ENCODE measurements at places on chromosomes 6 and 20.
A peak's percentile ranks its signal among the peaks of the same experiment; 100 is the strongest.

- no peak overlapping the region for H3K4me3 ChIP-seq
- H3K27ac ChIP-seq, result no peak overlapping the region
- no peaks in the 10 kb centered on the region for H3K4me1 ChIP-seq
- H3K36me3 ChIP-seq, result no peaks in the 10 kb centered on the region
Observed at GRCh38 chr6:116543149-116543548, 2.3 kb downstream of the TRAPPC3L start.

DNA sequence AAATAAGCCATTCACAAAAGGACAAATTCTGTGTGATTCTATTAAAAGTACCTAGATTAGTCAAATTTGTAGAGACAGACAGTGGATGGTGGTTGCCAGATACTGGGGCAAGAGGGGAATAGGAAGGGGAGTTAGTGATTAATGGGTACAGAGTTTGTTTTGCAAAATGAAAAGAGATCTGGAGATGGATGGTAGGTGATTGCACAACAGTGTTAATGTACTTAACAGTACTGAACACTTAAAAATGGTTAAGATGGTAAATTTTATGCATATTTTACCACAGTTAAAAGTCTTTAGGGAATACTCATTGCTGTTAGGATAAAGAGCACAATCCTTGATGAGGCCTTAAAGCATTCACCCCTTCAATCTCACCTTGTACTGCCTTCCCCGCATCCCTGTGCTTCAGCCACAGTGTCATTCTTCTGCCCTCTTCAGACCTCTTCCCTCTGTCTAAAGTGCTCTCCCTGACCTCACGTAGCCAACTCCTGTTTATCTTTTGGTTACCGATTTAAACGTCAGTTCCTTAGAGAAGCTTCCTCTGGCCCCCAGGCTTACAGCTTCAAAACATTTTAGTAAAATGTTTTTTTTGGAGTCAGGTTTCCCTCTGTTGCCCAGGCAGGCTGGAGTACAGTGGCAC is 11.8 kb downstream of the PSMF1 start:
- H3K4me1 ChIP-seq, result no peaks in the 10 kb centered on the region
- peaks cover 77% of the 10 kb centered on the region for H3K36me3 ChIP-seq
- no peak overlapping the region for H3K4me3 ChIP-seq
- H3K27ac ChIP-seq, result no peak overlapping the region
- no peaks in the 10 kb centered on the region for H3K27me3 ChIP-seq

DNA sequence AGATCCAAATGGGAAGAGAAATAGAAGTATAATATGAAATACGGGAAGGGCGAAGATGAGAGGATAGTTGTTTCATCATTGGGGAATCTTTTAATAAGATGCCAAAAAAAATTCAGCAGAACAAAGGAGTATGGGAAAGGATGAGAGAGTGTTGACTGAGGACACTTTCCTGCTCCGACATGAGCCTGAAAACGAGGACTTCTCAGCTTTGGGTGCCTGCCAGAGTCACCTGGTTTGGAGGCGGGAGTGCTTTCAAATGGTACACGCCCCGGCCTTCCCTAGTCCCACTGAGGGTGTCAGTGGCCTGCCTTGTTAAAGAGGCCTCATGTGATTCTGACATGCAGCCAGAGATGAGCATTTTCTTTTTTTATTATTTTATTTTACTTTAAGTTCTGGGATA is 250.9 kb downstream of the ANKRD60 start:
- H3K27ac ChIP-seq, result no peak overlapping the region
- DNase-seq, result no peak
- no peak overlapping the region for H3K4me3 ChIP-seq

DNA sequence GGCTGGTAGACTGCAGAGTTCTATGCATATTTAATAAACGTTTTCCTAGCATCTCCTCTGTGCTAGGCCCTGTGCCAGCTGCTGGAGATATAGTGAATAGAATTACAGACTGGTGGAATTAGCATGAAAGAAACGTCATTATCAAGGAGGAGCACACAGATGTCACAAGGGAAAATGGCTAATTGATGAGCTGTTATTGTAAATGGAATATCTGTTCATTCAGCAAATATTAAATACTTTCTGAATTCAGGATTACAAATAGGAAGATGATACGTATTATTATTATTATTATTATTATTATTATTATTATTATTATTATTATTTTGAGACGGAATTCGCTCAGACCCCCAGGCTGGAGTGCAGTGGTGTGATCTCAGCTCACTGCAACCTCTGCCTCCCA is 1.2 kb downstream of the AAR2 start:
- no peak for DNase-seq
- peak overlapping the region; percentile 99 for H3K4me3 ChIP-seq
- no peaks in the 10 kb centered on the region for H3K27me3 ChIP-seq
- H3K4me1 ChIP-seq, result peaks cover 7% of the 10 kb centered on the region
- peaks cover 33% of the 10 kb centered on the region for H3K36me3 ChIP-seq
- H3K27ac ChIP-seq, result no peak overlapping the region

DNA sequence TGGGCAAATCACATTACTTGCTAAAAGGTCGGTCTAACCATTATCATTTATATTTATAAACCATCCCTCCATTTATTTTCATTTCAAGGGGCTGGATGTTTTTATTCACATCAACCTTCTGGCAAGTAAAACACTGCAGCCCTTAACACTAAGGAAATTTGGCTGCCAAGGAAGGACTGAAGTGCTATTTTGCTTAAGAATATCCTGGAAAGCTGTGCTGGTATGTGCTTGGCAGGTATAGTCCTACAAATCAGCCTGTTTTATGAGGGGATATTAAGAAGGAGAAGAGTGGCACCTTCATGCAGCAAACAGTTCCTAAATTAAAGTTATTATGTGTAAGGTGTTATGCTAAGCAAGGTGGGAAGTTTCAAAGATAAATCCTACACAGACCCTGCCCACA is 9.8 kb downstream of the PHACTR2 start:
- no peak overlapping the region for H3K27ac ChIP-seq
- peaks cover 6% of the 10 kb centered on the region for H3K4me1 ChIP-seq
- H3K27me3 ChIP-seq, result no peaks in the 10 kb centered on the region
- DNase-seq, result no peak

- no peaks in the 10 kb centered on the region for H3K27me3 ChIP-seq
- no peak overlapping the region for H3K27ac ChIP-seq
- DNase-seq, result no peak
- H3K36me3 ChIP-seq, result peaks cover 8% of the 10 kb centered on the region
- no peak overlapping the region for H3K4me3 ChIP-seq
- H3K4me1 ChIP-seq, result no peaks in the 10 kb centered on the region
Observed at GRCh38 chr6:57127763-57128162, 37.8 kb downstream of the ZNF451 start.

GRCh38 chr20:46013322-46013828 is 4.7 kb downstream of the MMP9 start:
- peak overlapping the region; percentile 66 for H3K4me3 ChIP-seq
- no peaks in the 10 kb centered on the region for H3K36me3 ChIP-seq
- H3K27me3 ChIP-seq, result peaks cover 7% of the 10 kb centered on the region
- H3K4me1 ChIP-seq, result no peaks in the 10 kb centered on the region
- no peak overlapping the region for H3K27ac ChIP-seq

DNA sequence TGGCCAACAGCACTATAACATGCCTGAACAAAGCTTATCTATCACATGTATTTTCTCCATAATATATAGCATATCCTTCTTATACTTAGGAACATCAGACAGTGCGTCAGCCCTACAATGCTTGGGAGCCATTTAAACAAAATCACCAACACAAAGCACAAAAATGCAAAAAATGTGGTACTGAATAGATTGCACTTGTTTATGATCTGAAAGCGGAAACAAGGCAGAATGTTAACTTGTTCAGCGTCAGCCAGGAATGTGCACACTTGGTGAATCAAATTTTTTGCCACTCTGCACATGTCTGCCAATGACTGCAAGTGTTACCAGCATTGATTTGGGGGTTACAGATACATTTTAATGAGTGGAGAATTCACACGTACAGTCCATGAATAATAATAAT is 14.8 kb downstream of the SLC35A1 start:
- no peak for DNase-seq
- no peak overlapping the region for H3K27ac ChIP-seq
- H3K4me1 ChIP-seq, result no peaks in the 10 kb centered on the region
- no peak overlapping the region for H3K4me3 ChIP-seq
- H3K36me3 ChIP-seq, result no peaks in the 10 kb centered on the region

- H3K36me3 ChIP-seq, result no peaks in the 10 kb centered on the region
- no peak overlapping the region for H3K4me3 ChIP-seq
- no peaks in the 10 kb centered on the region for H3K27me3 ChIP-seq
Observed at GRCh38 chr6:254016-254415, 38.3 kb upstream of the DUSP22 start.

DNA sequence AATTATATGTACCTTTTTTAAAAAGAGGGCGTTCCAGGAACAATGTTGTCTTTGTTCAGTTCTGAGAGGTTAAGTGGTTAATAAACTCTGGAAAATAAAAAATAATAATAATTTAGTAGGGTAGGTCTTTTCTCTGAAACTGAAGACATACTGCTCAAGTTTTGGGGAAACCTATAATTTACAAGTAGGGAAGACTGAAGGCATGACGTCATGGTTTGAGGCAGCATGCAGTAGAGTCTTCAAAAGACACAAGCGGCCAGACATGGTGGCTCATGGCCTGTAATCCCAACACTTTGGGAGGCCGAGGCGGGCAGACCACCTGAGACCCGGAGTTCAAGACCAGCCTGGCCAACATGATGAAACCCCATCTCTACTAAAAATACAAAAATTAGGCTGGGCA is 14.0 kb downstream of the STAU1 start:
- H3K4me1 ChIP-seq, result no peaks in the 10 kb centered on the region
- H3K27me3 ChIP-seq, result no peaks in the 10 kb centered on the region
- H3K4me3 ChIP-seq, result no peak overlapping the region
- no peak overlapping the region for H3K27ac ChIP-seq
- H3K36me3 ChIP-seq, result peaks cover 47% of the 10 kb centered on the region
- no peak for DNase-seq

DNA sequence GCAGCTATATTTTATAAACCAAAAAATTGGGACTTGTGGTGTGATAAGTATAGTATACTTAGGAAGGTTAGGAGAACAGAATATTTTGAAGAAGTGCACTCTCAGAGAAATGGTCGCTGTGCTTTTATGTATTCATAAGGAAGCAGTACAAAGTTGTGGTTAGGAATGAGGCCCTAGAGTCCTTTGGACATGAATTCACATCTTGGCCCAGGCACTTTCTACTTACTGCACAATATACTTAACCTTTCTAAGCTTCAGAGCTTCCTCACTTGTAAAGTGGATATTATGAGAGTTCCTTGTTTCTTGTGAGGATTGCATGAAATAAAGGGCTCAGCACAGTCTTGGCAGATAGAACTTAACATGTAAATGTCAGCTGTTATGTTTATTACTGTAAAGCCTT is 21.0 kb upstream of the SERINC3 start:
- H3K4me1 ChIP-seq, result no peaks in the 10 kb centered on the region
- no peak overlapping the region for H3K27ac ChIP-seq
- no peak for DNase-seq
- no peaks in the 10 kb centered on the region for H3K36me3 ChIP-seq
- no peaks in the 10 kb centered on the region for H3K27me3 ChIP-seq

DNA sequence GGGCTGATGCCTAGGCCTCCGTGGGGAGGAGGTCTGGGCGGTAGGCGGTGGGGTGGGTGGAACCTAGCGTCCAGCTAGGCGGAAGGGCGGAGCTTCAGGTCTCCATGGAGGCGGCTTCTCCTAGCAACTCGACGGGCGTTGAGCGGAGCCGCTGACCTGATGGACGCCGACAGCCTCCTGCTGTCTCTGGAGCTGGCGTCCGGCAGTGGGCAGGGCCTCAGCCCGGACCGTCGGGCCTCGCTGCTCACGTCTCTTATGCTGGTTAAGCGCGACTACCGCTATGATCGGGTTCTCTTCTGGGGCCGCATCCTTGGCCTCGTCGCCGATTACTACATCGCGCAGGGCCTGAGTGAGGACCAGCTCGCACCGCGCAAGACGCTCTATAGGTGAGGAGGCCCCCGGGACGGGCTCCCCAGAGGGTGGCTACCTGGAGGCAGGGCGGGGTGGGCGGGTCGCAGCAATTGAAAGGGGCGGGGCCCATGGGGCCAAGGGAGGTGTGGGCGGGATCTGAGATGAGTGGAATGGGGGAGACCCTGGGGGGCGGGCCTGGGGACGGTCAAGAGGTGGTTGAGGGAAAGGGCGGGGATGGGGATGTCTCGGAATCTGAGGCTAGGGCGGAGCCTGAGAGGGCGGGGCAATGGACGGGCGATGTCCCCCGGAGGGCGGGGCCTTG is at the start of gene RSPH9:
RSPH9 (plus strand) TSS at position 97 of the 673 bp plus-strand sequence; CDS start at position 160, 63 bp downstream.
- H3K4me3 ChIP-seq, result peak within 1 kb of the TSS; percentile 73
- H3K4me1 ChIP-seq, result peaks cover 5% of the 10 kb centered on the region
- H3K36me3 ChIP-seq, result peaks cover 27% of the 10 kb centered on the region
- peak; percentile 98 for DNase-seq
- no peaks in the 10 kb centered on the region for H3K27me3 ChIP-seq

GRCh38 chr20:36936341-36936740 is 15.2 kb downstream of the SAMHD1 start:
- DNase-seq, result no peak
- H3K4me1 ChIP-seq, result no peaks in the 10 kb centered on the region
- H3K27me3 ChIP-seq, result peaks cover 10% of the 10 kb centered on the region
- no peak overlapping the region for H3K4me3 ChIP-seq
- no peak overlapping the region for H3K27ac ChIP-seq

GRCh38 chr6:17904491-17905120 is 82.8 kb downstream of the KIF13A start:
- no peak for DNase-seq
- no peaks in the 10 kb centered on the region for H3K27me3 ChIP-seq
- no peak overlapping the region for H3K4me3 ChIP-seq
- H3K27ac ChIP-seq, result no peak overlapping the region
- no peaks in the 10 kb centered on the region for H3K36me3 ChIP-seq

DNA sequence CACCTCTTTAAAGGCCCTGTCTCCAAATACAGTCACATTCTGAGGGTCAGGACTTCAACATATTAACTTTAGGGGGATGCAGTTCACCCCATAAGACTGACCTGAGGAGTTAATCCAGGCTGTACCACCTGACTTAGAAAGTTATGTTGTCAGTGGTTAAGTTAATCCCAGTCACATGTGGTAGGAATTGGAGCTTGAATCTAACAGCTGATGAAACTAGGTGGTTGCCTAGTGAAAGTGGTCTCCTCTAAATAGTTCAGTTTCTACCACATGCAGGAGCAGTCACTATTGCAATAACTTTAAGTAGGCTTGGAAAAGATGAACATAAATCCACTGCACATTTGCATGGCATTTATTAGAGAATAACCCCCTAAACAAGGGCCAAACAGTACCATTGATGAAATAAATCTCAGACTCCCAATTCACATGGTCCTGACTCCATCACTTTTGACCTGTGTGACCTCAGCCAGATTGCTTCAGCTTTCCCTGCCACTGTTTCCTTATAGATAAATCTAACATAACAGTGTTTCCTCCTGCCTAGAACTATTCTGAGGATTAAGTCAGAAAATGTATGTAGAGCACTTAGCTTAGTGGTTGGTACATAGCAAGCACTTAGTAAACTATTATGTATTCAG is 20.1 kb downstream of the SAMD5 start:
- H3K4me3 ChIP-seq, result no peak overlapping the region
- no peaks in the 10 kb centered on the region for H3K36me3 ChIP-seq
- DNase-seq, result no peak

- no peaks in the 10 kb centered on the region for H3K36me3 ChIP-seq
- no peaks in the 10 kb centered on the region for H3K27me3 ChIP-seq
- H3K4me3 ChIP-seq, result no peak overlapping the region
- DNase-seq, result peak; percentile 89
- H3K27ac ChIP-seq, result no peak overlapping the region
Observed at GRCh38 chr6:155185544-155185943, 78.3 kb upstream of the CLDN20 start.

- peaks cover 5% of the 10 kb centered on the region for H3K27me3 ChIP-seq
- H3K36me3 ChIP-seq, result no peaks in the 10 kb centered on the region
- no peak overlapping the region for H3K4me3 ChIP-seq
- no peaks in the 10 kb centered on the region for H3K4me1 ChIP-seq
- H3K27ac ChIP-seq, result no peak overlapping the region
Observed at GRCh38 chr20:63135411-63135810, 80.5 kb downstream of the YTHDF1 start.

GRCh38 chr20:17449031-17449430 is 82.1 kb downstream of the BFSP1 start:
- H3K27me3 ChIP-seq, result no peaks in the 10 kb centered on the region
- DNase-seq, result no peak
- no peaks in the 10 kb centered on the region for H3K36me3 ChIP-seq
- no peak overlapping the region for H3K4me3 ChIP-seq
- H3K4me1 ChIP-seq, result peaks cover 18% of the 10 kb centered on the region
- H3K27ac ChIP-seq, result no peak overlapping the region
